Renal cortical epithelial cell (primary cell): ENCODE measurements at places on chromosomes 2 and 18. TPM values are rescaled to one million over a fixed set of nuclear protein-coding genes. Genes with fewer than 3 reads are reported as not detected.

GRCh38 chr2:101704816-101705578, 7.5 kb downstream of the MAP4K4 start:
- peak; percentile 39 for DNase-seq

DNA sequence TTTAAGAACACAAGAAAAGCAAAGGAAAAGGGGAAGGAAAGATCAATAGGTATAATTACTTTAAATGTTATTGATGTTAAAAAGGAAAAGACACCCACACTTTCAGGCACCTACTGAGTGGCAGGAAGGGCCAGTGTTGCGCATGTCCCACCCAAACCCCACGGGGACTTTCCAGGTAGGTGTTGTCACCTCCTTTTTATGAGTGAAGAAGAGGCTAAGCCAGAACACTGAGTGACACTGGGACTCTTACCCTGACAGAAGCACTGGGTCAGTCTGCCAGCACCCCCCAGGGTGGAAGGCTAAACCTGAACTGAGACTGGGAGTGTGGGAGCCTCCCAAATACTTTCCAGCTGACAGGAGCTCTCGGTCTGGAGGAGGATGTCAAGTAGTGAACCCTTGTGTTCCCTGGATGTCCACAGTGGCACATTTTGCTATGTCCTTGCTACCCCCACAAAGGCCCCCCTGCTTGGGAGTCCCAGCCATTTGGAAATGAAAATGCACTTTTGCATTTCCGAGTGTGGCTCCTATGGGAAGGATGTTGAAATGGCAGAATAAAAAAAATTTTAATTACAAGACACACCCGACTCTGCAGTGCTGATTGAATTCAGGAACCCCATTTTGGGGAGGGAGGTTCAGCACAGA, 90.9 kb upstream of the SMAD2 start:
- no peak for DNase-seq

DNA sequence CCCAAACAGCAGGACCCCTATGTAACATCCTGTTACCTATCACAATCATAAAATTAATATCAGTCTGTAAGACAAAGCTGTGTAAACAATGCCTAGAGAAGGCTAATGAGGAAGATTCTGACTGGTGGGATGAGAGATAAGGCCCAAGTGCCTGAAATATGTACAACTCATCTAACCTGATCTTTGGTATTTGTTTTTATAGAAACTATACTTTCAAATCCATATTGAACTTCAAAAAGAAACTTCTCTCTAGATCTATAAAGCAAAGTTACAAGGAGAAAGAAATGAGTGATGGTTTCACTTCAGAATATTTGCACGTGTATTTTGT, 36.1 kb upstream of the ITGA4 start:
- DNase-seq: no peak

GRCh38 chr2:147441182-147441581, 403.6 kb upstream of the ACVR2A start:
- DNase-seq: no peak

GRCh38 chr2:217788669-217789002, 214.2 kb downstream of the TNS1 start:
- DNase-seq: no peak

- no peak for DNase-seq
These were observed 201.2 kb upstream of the CDH20 start for GRCh38 chr18:61132031-61132430.

- DNase-seq: peak; percentile 13
These were observed 29.1 kb upstream of the PMAIP1 start for GRCh38 chr18:59870623-59871130.

GRCh38 chr2:26597197-26597596, 44.0 kb downstream of the CIB4 start:
- DNase-seq: no peak

The SRD5A2 gene
- total RNA-seq: 0.20 TPM in 1 of 2 replicates, not detected in the other
